Chondrocyte (in vitro differentiated cells): ENCODE measurements at places on chromosomes 2 and 18. TPM values are rescaled to one million over a fixed set of nuclear protein-coding genes. Genes with fewer than 3 reads are reported as not detected.

GRCh38 chr2:12417786-12418185, 298.9 kb upstream of the TRIB2 start:
- no peaks in the 10 kb centered on the region for H3K36me3 ChIP-seq
- H3K27me3 ChIP-seq, result no peaks in the 10 kb centered on the region
- no peak overlapping the region for H3K27ac ChIP-seq

- H3K36me3 ChIP-seq, result no peaks in the 10 kb centered on the region
- H3K4me1 ChIP-seq, result no peaks in the 10 kb centered on the region
- no peak overlapping the region for H3K27ac ChIP-seq
- DNase-seq, result no peak
- H3K27me3 ChIP-seq, result peaks cover 42% of the 10 kb centered on the region
Measured at GRCh38 chr2:170563401-170563800, 151.7 kb upstream of the SP5 start.

The CPS1 gene
- 4.3 to 15.2 TPM (median 4.6 TPM) in 3 replicates for total RNA-seq

The RAX gene
- total RNA-seq, result not detected in 3 replicates
